ENCODE measurements at places on chromosomes 12 and 14.

- DNase-seq, result no peak
Measured at GRCh38 chr12:59833408-59833807, 237.6 kb downstream of the SLC16A7 start.

- DNase-seq, result peak; percentile 18
Measured at GRCh38 chr14:68637106-68638021, 155.5 kb downstream of the ZFP36L1 start.

DNA sequence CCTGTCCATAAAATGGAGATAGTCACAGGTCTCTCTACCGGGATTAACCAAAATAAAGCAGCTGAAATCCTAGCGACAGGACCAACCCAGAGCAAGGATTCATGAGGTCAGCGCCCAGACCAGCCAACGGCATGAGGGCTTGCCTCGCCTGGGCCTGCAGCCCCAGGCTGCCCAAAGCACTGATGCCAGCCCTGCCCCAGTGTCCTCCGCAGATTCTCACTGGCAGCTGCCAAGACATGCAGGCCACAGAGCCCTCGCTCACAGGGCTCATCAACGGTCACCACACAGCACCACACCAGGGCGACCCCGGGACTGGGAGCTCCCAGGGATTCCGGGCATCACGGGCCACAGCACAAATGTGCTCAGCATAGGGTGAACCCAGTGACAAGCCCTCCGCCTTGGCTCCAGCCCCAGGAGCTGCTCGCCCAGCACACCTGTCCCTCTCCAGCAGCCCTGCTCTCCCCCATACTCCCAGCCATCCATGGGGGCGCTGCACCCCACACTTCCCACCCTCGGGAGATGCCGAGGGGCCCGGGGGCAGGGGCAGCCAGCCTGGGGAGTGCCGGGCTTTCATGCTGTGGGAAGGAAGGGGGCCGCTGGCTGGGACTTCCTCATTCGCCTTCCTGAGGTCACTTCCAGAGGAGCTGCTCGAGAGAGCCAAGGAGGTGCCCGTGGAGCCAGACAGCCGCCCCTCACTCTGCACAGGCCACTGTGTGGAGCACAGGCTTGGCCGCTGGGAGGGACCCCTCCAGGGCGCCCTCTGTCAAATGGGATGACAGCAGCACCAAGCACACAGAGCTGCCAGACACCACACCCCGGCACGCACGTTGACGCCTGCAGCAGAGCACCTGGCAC is 14.1 kb downstream of the RAB35 start:
- no peak for DNase-seq

- no peak for DNase-seq
Measured at GRCh38 chr12:4091016-4091743, 182.4 kb upstream of the CCND2 start.

GRCh38 chr14:80930095-80930494 is 11.4 kb downstream of the CEP128 start:
- no peak for DNase-seq

- DNase-seq, result no peak
Measured at GRCh38 chr12:132338311-132338710, 8.9 kb upstream of the GALNT9 start.

GRCh38 chr12:58011676-58012075 is 70.3 kb downstream of the ATP23 start:
- no peak for DNase-seq

GRCh38 chr14:101496776-101497683 is 64.3 kb upstream of the DIO3 start:
- DNase-seq, result no peak
